Osteoblast (primary cell): ENCODE measurements at places on chromosomes 3 and 15. TPM values are rescaled to one million over a fixed set of nuclear protein-coding genes. Genes with fewer than 3 reads are reported as not detected.

The EAF2 gene
- total RNA-seq = 1.2 and 1.4 TPM in 2 replicates

The IL17RE gene
- total RNA-seq = 0.29 and 0.72 TPM in 2 replicates

The COL6A5 gene
- not detected in 2 replicates for total RNA-seq

The NR1I2 gene
- total RNA-seq = 0.36 TPM in 1 of 2 replicates, not detected in the other

The ERC2 gene
- 0.36 TPM in 1 of 2 replicates, not detected in the other for total RNA-seq

The ITGA11 gene
- total RNA-seq = 567 and 697 TPM in 2 replicates
